ENCODE measurements at places on chromosomes 4 and X.

DNA sequence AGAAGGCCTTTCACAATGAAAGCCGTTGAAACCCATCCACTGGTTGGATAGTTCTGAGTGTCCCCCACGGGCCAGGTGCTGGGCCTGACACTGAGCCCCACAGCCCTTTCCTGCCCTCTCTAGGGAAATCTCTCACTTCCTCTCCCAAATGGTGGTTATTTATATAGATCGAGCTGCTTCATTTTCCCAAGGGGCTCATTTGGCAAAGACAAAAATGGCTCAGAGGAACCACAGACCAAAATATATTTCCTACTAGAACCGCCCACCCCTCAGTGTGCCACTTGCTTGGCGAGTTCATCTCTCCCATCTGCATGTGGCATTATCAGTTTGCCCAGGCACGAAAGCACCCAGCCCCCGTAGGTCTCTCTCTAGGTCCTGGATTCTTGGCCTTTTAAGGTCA is 53.3 kb upstream of the STIM2 start:
- DNase-seq, result peak; percentile 32

DNA sequence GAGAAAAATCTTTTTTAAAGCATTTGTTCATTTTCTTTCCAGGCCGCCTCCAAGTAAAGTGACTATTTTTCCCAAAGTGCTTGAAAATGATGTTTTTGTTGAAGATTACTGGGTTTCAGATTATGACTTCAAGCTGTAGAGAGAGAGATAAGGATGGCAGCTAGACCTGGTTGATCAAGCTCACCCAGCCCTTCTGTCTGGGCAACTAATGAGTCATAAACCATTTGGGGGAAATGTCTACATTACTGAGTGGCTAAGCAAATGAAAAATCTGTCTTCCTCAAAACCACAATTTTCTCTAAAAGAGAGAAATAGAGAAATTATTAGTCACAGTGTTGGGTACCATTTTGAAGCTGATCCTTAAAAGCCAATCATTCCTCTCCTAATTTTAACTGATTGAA is 355.4 kb upstream of the CPEB2 start:
- DNase-seq, result no peak

DNA sequence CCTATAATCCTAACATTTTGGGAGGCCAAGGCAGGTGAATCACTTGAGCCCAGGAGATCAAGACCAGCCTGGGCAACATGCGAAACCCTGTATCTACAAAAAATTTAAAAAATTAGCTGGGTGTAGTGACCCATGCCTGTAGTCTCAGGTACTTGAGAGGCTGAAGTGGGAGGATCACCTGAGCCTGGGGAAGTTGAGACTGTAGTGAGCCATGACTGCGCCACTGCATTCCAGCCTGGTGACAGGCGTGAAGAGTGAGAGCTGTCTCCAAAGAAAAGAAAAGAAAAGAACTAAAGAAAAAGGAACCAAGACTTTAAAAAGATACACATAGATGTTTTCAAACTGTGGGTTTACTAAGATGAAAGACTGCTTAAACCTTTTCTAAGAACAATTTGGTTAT is 129.0 kb downstream of the SPCS3 start:
- DNase-seq, result no peak

DNA sequence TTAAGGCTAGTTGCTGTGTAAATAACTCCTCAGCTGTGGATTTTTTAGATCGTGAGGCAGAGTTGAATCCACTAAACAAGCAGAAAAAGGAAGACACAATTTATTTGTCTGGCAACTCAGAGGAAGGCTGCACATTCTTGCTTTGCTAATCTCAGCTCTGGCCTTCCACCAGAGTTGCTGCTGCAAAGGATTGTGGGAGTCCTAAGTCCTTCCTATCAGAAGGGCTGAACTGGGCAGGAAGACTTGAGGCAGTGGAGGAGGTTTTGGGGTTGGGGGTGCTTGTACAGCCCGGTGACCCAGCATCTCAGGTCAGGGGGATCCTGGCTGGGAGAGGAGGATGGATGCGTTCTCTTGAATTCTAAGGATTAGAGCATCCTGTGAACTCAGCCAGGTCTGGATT is 11.0 kb upstream of the VSIG1 start:
- no peak for DNase-seq

DNA sequence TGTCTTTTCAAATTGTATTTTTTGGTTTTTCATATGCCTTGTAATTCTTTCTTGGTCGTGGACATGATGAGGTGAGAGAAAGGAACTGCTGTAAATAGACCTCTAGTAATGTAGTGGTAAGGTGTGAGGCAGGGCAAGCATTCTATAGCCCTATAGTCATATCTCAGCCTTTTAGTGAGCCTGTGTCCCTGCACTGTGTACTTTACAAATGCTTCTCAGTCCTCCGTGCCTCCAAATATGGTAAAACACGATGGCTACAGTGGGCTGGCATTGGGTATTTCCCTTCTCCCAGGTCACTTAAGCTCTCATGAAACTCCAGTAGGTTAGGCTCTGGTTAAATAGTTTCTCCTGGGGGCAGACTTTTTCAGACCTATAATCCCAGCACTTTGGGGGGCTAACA is 57.9 kb upstream of the PLS3 start:
- no peak for DNase-seq

DNA sequence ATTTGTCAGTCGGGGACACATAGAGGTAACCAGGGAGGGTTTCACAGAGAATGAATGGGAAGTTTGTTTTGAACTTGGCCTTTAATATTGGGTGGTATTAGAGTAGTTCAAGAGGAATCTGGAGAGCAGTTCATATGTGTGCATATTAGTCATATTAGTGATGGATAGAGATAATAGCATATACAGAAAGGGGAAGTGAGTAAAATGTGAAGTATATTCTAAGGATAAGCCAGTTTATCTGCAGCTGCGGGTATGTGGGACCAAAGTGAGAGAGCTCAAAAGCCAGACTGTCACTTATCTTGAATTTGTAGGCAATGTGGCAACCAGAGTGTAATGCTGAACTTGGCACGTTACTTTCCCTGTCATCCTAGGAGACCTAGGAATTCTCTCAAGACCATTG is 169.9 kb downstream of the AFF2 start:
- DNase-seq, result peak; percentile 39

DNA sequence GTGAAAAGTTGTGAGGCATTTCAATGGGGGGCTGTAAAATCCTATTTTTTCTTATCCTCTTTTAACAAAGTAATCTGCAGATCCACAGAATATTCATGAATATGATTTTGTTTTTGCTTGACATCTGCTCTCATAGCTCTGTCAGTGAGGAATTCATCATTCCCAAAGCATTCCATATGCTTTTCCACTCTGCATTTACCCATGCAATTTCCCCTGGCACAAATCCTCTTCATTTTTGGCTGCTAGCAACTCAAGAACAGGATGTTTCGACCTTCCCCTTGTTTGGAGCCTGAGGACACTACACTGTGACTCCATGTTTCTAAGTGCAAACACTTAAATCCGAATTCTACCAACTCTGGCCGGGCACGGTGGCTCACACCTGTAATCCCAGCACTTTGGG is 48.5 kb downstream of the KLHL15 start:
- no peak for DNase-seq

- no peak for DNase-seq
Observed at GRCh38 chrX:37986893-37987292, 19.5 kb upstream of the SYTL5 start.

GRCh38 chrX:43962636-43963035 is 10.6 kb downstream of the NDP start:
- DNase-seq, result no peak

DNA sequence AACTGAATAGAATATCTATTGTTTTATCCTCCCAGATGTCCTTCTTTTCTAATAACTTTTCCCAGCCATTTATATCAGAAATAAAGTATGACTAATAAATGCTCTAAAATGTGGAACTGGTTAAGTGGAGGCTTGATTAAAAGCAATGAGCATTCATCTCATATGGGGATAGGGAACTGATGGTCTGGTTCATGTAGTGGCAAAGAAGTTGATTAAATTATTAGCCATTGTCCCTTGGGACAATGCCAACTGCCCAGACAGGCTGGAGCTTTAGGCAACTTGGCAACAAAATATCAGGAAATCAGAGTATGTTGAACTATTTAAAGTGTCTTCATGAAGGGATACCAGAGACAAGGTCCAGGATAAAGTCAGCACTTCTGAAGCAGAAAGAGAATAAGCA is 24.2 kb downstream of the TRO start:
- DNase-seq, result no peak

DNA sequence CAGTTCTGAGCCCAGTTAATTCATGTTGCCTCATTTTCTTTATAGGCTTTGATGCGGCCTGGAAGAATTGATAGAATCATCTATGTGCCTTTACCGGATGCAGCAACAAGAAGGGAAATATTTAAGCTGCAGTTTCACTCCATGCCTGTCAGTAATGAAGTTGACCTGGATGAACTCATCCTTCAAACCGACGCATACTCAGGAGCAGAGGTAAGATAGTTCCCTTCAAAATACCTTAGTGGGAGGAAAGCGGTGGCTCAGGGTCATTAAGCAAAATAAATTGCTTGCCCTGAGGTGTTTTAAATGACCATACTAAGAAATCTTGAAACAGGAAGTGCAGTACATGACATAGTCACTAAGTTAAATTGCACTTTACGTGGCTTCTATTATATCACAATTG is 140.6 kb upstream of the SPRY1 start:
- no peak for DNase-seq

DNA sequence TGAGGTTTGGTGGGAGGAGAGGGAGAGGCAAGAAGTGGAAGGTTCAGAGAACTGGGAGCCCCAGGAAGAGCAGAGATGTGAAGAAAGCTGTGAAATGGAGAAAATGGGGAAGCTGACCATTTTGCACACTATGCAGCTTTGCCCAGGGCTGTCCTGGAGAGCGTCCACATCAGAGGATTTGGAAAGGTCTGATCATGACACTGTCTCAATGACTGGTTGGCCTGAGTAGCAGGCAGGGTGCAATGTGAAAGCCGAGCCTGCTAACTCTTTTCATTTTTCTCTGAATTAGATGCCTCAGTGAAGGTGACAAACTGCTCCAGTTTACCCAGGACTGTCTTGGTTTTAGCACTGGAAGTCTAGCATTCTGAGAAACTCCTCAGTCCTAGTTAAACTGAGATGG is 330.1 kb upstream of the RPS6KA3 start:
- DNase-seq, result no peak

DNA sequence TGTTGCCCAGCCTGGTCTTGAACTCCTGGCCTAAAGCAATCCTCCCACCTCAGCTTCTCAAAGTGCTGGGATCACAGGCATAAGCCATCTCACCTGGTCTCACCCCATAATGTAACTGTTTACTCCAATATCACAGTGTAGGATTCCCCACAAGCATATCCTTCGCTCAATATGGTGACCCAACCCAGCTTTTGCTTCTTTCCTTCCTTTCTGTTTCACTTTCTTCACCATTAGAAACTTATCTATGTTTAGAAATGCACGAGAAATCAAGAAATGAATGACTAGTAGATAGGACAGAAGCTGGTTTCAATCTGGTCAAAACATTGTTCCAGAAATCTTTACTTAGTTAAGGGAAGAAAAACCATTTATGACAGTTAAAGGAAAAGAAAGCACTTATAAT is 18.9 kb downstream of the TSPAN5 start:
- no peak for DNase-seq

DNA sequence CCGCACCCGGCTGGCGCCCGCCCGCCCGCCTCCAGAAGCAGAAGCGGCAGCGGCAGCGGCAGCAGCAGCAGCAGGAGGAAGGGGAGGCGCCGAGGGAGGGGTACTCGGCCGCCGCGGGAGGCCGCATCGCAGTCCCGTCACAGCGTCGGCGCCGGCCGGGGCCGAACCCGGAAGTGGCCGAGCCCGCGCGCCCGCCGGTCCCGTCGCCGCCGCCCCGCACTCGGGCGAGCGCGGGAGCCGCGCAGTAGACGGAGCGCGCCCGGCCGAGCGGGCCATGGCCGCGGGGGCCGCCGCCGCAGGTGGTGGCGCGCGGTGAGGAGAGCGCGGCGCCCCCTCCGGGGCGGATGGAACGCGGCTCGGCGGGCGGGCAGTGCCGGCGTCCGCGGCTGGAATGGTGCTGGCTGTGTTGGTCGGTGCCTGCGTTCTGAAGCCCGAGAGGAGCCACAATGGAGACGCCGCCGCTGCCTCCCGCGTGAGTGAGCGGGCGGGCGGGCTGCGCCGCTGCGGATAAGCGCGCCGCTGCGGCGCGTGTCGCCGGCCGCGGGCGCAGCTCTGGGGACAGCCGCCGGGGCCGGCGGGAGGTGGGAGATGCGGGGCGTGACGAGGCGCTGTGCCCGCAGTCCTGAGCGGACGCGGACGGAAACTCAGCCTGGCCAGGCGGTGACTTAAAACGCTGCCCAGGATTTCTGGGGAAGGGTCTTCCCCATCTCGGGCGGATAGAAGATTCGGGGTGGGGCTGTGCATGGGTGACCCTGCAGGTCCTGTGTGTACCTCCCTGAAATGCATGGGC is at the start of gene KLHL2:
KLHL2 (plus strand) TSS at position 131 of the 790 bp plus-strand sequence; CDS start at position 447, 316 bp downstream.
- peak; percentile 86 for DNase-seq

- no peak for DNase-seq
Observed at GRCh38 chr4:130563185-130563888, 1467.4 kb downstream of the C4orf33 start.

- no peak for DNase-seq
Observed at GRCh38 chrX:2823795-2824386, 4.8 kb upstream of the GYG2 start.

- no peak for DNase-seq
Observed at GRCh38 chr4:17055788-17056187, 157.3 kb upstream of the LDB2 start.

GRCh38 chrX:2696698-2697215 is 5.7 kb downstream of the CD99 start:
- DNase-seq, result peak; percentile 85

GRCh38 chr4:8351931-8352367 is 82.4 kb downstream of the HTRA3 start:
- DNase-seq, result no peak

DNA sequence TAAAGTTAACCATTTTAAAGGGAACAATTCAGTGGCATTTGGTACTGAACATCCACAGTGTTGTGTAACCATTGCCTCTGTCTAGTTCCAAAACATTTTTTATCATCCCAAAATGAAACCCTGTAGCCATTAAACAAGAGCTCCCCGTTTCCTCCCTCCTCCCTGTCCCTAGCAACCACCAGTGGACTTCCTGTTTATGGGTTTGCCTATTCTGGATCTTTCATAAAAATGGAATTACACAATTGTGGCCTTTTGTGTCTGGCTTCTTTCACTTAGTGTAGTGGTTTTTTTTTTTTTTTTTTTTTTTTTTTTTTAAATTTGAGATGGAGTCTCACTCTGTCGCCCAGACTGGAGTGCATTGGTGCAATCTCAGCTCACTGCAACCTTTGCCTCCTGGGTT is 11.6 kb downstream of the RBMX2 start:
- peak; percentile 4 for DNase-seq

- DNase-seq, result no peak
Observed at GRCh38 chr4:98599617-98600205, 58.7 kb downstream of the TSPAN5 start.

DNA sequence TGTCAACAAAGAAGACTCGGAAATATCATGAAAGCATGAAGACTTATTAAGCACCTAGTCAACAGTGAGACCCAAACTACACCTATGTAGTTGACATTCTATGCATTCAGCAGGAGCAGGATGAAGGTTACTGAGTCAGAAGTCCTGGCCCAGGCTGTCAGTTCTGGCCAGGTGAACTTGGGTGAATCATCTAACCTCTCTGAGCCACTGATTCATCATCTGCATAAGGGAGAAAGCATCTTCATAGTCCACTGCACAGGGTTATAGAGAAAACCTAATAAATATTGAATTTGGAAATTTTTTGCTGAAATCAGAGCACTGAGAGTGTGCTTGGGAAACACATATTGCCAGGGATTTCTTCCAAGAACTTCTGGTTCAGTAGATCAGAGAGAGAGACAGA is 296.0 kb upstream of the SFRP2 start:
- no peak for DNase-seq
